NCI-H748 treated with DMSO at 0.1 percent for 48 hours (cell line): ENCODE measurements at places on chromosomes 1 and 21.
A peak's percentile ranks its signal among the peaks of the same experiment; 100 is the strongest.

- DNase-seq: no peak
Measured at GRCh38 chr1:4124631-4125145, 224.6 kb upstream of the C1orf174 start.

GRCh38 chr1:246032984-246033383, 474.1 kb downstream of the SMYD3 start:
- no peak for DNase-seq

GRCh38 chr21:21286170-21286798, 288.1 kb downstream of the NCAM2 start:
- DNase-seq: no peak

GRCh38 chr1:179941454-179941853, 13.2 kb upstream of the CEP350 start:
- no peak for DNase-seq

DNA sequence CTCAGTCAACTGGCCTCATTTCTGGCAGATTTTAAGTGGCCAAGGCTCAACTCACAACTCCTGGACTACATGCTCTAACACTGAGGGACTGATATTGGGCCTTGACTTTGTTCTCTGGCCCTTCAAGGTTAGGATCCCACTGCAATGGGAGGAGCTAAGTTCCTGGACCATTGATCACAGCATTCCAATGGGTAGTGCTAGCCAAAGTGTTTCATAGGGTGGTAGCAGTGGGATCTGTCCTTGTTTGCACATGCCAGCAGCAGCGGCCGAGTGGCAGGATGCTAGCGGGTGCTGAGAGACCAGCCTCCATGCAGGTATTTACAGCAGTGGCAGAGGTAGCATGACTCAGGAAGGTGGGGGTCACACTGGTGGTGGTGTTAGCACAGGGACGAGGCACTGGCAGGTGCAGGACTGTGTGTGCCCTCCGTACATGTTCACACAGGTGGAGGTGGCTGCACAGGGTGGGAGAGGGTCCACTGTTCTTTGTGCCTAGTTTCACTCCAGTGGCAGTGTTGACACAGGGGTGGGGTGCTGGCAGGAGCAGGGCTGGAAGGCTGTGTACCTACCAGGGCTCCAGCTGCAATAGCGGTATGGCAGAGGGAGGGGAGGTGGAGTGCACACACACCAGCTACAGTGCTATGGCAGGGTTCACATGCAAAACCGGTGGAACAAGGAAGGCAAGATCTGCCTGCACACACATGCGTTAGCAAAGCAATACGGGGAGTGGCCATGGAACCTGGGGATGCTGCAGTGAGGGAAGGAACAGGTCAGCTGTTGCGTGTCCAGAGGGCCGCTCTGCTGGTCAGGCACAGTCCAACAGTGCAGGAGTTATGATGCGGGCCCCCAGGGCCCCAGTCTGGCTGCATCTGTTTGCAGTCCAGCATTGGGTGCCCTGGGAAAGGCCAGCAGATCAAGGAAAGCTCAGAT, 51.7 kb downstream of the COL24A1 start:
- peak; percentile 18 for DNase-seq

DNA sequence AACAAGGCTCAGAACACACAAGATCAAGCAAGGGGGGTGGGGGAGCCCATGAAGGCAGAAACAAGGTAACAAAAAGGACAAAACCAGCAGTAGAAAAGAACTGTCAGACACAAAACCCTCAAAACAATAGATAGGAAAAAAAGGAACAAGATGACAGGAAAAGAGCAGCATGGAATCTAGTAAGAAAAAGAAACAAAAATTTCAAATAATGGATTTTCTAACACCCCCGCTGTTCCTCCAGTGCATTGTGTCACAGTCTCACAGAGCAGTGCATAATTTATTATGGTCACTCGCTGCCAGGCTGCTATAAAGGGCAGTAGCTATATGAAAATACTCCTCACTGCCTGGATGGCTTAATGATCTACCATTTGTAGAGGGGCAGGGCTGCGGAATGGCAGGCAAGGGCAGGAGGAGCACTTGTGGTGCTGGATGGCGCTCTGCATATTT, 567.9 kb downstream of the DPYD start:
- DNase-seq: no peak

DNA sequence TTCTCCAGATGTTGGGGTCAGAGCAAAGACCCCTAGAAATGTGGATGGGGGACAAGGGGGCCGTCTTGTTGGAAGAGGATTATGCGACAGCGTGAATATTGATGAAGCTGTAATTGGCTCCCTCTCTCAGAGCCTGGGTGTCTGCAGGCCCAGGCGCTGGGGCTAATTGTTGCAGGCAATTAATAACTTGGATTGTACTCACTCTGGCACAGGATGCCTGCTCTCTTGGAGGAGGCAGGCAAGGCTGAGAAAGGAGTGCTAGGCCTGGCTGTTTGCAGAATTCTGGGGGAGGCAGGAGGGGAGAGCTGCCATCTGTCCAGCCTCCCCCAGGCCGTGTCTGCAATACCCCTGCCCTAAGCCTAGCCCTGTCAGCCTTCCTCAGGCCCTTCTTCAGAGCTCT, 4.1 kb upstream of the DISP3 start:
- DNase-seq: no peak

- peak; percentile 48 for DNase-seq
Measured at GRCh38 chr1:23598424-23598823, 39.1 kb upstream of the ID3 start.

GRCh38 chr1:114195819-114196218, 42.1 kb upstream of the SYT6 start:
- no peak for DNase-seq

- no peak for DNase-seq
Measured at GRCh38 chr1:88697503-88697902, 13.4 kb downstream of the PKN2 start.

- no peak for DNase-seq
Measured at GRCh38 chr1:91120936-91121335, 99.1 kb upstream of the ZNF644 start.

DNA sequence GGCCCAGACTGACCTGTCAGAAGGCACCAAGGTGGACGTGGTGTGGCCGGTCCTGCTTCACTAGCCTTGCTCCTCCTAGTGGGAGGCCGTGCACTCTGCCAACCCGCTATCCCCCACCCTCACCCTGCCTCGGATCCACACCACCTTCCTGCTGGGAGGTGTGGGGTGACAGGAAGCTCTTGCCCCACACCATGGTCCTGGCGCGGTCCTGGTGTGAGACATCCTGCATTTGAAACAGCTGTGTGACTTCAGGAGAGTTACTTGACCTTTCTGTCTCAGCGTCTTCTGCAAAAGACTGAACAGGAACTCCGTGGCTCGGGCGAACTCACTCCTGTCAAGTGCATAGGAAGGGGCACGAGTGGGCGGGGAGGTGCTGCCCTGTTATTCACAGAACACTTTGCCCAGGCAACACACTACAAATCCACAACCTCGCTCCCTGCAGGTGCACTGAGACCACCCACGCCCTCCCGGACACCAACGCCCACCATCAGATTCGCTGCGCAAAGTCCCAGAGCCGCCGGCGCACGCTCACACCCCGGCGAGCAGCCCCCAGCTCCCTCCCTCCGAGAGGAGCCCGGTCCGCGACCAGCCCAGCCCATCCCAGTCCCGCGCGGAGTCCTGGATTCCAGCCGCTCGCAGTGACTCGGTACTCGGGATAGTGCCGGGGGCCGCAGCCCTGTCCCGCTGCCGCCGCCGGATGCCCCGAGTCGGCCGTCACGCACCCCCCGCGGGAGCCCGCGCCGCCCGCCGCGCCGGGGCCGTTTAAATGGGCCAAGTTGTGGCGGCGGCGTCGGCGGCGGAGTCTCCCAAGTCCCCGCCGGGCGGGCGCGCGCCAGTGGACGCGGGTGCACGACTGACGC, at the start of gene SAMD11:
Gene SAMD11 (plus strand): TSS at position 793 of the 860 bp plus-strand sequence. CDS start 509 bp downstream, outside the sequence.
- DNase-seq: no peak

- no peak for DNase-seq
Measured at GRCh38 chr1:201686714-201687455, 142.1 kb upstream of the IPO9 start.
